ENCODE measurements at places on chromosomes 3 and 15. TPM values are rescaled to one million over a fixed set of nuclear protein-coding genes. Genes with fewer than 3 reads are reported as not detected.

TTC14 gene
- total RNA-seq, result 78.5 TPM

C3orf22 gene
- not detected for total RNA-seq

- DNase-seq, result no peak
Observed at GRCh38 chr3:152769523-152769922, 65.4 kb upstream of the P2RY1 start.

GRCh38 chr15:95134431-95135110 lies 903.2 kb downstream of the MCTP2 start:
- no peak for DNase-seq

DNA sequence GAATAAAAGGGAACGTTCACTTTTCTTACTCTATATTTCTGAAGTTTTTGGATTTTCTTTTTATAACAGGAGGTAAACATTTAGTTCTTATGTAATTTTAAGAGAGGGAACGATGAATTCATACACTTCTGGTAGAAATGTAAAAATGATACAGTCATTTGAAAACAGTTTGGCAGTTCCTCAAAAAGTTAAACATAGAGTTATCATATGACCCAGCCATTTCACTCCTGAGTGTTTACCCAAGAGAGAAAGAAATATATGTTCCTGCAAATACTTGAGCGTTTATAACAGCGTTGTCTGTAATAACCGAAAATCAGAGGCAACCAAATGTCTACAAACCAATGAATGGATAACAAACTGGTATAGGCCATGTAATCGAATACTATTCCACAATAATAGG lies 20.8 kb upstream of the CCR9 start:
- no peak for DNase-seq

TMCC1 gene
- total RNA-seq, result 56.1 TPM

DNA sequence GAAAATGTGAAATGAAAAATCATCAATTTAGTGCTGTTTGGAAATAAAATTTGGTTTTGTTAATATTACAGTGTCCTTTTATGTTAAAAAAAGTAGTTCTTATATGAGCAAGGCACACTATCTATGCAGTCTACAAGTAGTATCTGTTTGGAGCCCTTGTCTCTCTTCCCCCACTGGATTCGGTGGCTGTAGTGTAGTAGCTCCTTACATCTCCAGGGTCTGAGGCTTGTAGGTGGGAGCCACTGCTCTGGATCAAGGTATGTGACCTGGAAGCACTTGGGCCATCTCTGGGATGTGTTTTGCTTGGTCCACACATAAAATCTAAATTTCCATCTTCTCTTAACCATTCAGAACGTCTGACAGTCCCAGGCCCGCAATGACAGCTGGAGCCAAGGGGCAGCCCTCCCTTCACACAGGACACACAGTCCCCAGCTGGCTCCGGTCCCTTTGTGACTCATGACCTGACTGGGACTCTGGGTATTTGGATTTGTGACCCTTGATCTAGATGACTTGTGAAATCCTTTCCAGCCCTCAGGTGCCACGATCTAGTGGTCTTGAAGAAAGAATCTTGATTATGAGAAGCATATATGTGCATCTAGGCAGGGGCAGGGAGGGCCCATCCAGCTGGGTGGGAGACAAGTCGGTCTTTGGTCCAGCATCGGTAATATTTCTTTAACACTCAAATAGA lies 80.0 kb downstream of the USP13 start:
- DNase-seq, result no peak

- DNase-seq, result no peak
Observed at GRCh38 chr3:46985588-46985987, 6.1 kb downstream of the NBEAL2 start.

GRCh38 chr3:175956964-175957363 lies 1097.8 kb downstream of the NAALADL2 start:
- DNase-seq, result no peak

DNA sequence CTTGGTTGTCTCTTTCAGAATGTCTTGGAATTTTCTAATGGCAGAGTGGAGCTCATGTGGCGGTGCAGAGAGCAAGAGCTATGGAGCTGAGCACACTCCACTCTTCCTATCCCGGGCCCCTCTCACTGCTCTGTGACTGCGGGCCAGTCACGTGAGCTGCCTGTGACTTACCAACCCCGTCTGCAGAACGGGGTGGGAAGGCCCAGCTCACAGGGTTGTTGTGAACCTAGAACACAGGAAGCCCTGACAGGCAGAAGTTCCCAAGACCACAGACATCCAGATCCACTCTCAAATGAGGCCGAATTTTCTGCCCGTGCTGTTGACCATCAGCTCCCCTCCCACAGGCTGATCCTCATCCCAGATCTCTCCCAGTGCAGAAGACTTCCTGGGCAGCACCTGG lies 35.5 kb upstream of the PLXNA1 start:
- no peak for DNase-seq

DNA sequence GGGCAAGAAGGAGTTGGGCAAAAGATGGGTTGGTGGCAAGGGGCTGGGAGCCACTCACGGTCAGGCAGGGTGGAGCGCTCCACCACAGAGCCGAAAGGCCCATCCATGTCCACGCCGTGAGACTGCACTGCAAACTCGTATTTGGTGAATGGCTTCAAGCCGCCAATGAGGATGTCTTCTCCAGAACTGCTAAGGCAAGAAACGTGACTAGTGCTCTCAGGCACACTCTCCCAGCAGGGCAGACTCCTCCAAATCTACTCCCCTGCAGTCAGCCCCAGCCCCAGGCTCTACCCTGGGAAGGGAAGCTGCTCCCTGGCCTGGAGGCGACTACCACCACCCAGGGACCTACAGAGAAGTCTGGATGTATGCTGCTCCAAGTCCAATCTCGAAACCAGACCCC lies 11.4 kb upstream of the IGDCC3 start:
- no peak for DNase-seq

SLC6A20 gene
- total RNA-seq, result 8.2 TPM

GRCh38 chr3:133527081-133527715 lies 46.3 kb upstream of the CDV3 start:
- DNase-seq, result no peak

GOLGA8K gene
- 6.2 TPM for total RNA-seq

GRCh38 chr3:143989461-143989860 lies 17.8 kb downstream of the DIPK2A start:
- no peak for DNase-seq

- no peak for DNase-seq
Observed at GRCh38 chr3:78076379-78076778, 1036.5 kb downstream of the ROBO2 start.

DNA sequence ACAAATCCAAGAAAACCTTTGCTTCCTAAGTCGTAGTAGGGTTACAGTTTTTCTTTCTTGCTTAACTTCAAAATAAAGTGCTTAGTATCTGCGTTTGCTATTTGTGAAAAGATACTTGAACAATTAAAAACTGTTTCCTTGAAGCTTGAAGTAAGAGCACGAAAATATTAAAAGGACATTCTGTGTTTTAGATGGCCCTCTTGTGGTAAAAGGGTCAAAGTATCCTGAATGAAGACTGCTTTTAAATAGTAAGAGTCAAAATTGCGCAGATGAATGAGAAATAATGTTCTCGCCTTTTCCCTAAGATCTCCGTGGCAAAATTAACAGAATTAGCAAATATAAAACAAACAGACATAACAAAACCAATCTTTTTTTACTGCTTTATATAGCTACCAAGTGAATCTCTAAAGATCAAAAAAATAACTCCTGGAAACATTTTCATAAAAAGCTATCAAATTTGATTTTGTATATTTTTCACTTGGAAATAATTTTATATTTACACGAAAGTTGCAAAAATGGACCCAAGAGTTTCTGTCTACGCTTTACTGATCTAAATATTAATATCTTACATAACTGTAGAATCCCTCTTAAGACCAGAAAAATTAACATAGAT lies 175.4 kb downstream of the MBNL1 start:
- no peak for DNase-seq

DNA sequence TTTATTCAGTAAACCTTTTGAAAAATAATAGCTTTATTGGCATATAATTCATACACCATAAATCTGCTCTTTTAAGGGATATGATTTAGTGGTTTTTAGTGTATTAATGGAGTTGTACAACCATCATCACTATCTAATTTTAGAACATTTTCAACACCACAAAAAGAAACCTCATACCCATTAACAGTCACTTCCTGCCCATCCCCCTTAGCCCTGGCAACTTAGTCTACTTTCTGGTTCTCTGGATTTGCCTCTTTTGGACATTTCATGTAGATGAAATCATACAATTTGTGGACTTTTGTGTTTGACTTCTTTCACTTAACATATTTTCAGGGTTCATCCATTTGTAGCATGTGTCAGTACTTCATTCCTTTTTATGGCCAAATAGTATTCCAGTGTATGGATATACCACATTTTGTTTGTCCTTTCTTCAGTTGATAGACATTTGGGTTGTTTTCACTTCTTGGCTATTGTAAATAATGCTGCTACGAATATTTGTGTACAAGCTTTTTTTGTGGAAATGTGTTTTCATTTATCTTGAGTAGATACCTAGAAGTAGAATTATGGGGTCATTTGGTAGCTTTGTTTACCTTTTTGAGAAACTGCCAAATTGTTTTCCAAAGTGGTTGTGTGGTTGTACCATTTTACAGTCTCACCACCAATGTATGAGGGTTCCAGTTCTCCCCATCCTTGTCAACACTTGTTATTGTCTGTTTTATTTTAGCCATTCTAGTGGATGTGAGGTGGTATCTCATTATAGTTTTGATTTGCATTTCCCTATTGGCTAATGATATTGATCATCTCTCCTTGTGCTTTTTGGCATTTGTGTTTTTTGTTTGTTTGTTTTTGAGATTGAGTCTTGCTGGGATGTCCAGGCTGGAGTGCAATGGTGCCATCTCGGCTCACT lies 45.8 kb downstream of the SMAD3 start:
- no peak for DNase-seq

C3orf20 gene
- total RNA-seq, result 0.18 TPM

- DNase-seq, result no peak
Observed at GRCh38 chr3:64957408-64958198, 269.8 kb upstream of the ADAMTS9 start.

DNA sequence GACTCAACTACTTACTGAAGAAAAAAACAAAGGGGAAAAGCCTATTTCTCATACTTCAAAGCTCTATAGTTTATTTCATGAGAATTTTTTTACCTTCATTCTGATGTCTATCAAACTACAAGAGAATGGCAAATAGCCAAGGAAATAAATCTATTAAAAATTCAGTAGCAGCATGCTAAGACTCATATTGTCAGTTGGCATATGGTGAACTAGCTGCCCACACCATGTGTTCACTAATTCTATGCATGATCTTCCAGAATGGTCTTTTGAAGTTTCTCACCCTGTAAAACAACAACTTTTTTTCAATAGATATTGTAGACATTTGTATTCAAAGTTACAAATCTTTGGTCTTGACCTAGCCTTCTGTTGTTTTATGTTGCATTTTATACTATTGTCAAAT lies 386.2 kb downstream of the RSL24D1 start:
- no peak for DNase-seq

DNA sequence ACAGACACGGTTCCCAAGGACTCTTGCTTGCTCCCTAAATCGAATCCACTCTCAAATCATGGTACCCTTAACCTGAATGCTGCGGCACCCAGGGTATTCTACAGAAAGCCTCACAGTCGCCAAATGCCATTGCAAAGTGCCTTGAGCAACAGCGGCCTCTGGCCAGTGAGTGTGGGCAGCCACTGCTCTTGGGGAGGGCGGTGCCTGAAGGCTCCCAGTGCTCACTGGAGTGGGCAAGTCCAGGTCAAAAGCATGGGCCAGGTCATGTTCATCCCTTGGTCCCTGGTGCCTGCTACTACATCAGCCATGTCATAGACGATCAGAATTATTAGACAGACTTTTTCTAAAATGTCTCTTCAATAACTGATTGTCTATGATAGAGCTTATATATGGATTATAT lies 82.5 kb downstream of the ADAMTS17 start:
- no peak for DNase-seq

ECE2 gene
- total RNA-seq, result not detected

- DNase-seq, result no peak
Observed at GRCh38 chr3:187651282-187651681, 18.9 kb downstream of the SST start.

- no peak for DNase-seq
Observed at GRCh38 chr3:97959872-97960271, 12.4 kb downstream of the RIOX2 start.

GOLGA8Q gene
- 5.6 TPM for total RNA-seq

- DNase-seq, result no peak
Observed at GRCh38 chr3:125120379-125121122, 64.8 kb upstream of the HEG1 start.

GRCh38 chr15:34628577-34629152 lies 45.2 kb upstream of the GOLGA8B start:
- DNase-seq, result no peak

TRIM42 gene
- total RNA-seq, result not detected

- DNase-seq, result no peak
Observed at GRCh38 chr15:98663606-98664005, 15.3 kb downstream of the IGF1R start.

DNA sequence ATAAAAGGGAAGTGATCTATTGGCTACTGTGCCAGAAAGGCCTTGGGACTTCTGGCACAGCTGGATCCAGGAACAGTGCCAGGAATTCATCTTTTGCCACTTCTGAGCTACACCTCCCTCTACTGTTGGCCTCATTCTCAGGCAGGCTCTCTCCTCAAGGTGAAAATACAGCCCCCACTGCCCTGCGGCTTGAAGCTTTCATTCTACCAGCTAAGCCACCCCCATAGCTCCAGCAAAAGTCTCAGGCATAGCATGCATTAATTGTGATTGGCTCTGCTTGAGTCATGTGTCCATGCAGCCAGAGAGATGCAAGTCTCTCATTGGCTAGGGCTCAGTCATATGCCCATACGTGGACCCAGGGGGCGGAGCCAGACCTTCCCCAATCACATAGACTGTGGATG lies 142.4 kb downstream of the TPRA1 start:
- no peak for DNase-seq

CACNA1D gene
- 13.0 TPM for total RNA-seq

CADM2 gene
- total RNA-seq, result 60.8 TPM

All from sciatic nerve (tissue), 2 donors.